ENCODE measurements at places on chromosomes 5 and 9. TPM values are rescaled to one million over a fixed set of nuclear protein-coding genes. Genes with fewer than 3 reads are reported as not detected.

The ZFP2 gene
- 1.3 TPM for total RNA-seq

The CDH9 gene
- total RNA-seq: not detected

The GOLM1 gene
- total RNA-seq: 15.4 TPM

The PFDN1 gene
- 49.8 TPM for total RNA-seq

The SV2C gene
- not detected for total RNA-seq

The CMYA5 gene
- total RNA-seq: 2.6 TPM

The GDF9 gene
- not detected for total RNA-seq

The PITX1 gene
- 0.13 TPM for total RNA-seq

The ZNF483 gene
- total RNA-seq: 2.2 TPM

The ACTBL2 gene
- total RNA-seq: not detected

The TAS2R1 gene
- not detected for total RNA-seq

The UNC5A gene
- total RNA-seq: 0.29 TPM

The FCN2 gene
- 1.2 TPM for total RNA-seq

The ZNF300 gene
- total RNA-seq: 2.4 TPM

The DIRAS2 gene
- not detected for total RNA-seq

The CORO2A gene
- total RNA-seq: 2.5 TPM

The MFAP3 gene
- total RNA-seq: 34.0 TPM

The OR1J2 gene
- not detected for total RNA-seq

The CCT5 gene
- total RNA-seq: 202 TPM

The PCDHB13 gene
- 2.8 TPM for total RNA-seq

The TEX48 gene
- total RNA-seq: not detected

The PCDHGA4 gene
- 4.7 TPM for total RNA-seq

The GABRA1 gene
- not detected for total RNA-seq

The OMD gene
- total RNA-seq: 2.6 TPM

The ACOT12 gene
- not detected for total RNA-seq

The PCDHGB2 gene
- 3.1 TPM for total RNA-seq

The FYB1 gene
- 27.8 TPM for total RNA-seq

The SLC34A1 gene
- total RNA-seq: not detected

The SPINK4 gene
- total RNA-seq: not detected

The NUTM2G gene
- not detected for total RNA-seq

The PKD2L2 gene
- total RNA-seq: not detected

The NAIP gene
- total RNA-seq: 51.4 TPM

The MARCOL gene
- total RNA-seq: not detected

The GALT gene
- 21.3 TPM for total RNA-seq

The FAM200C gene
- 1.9 TPM for total RNA-seq

The STKLD1 gene
- total RNA-seq: not detected

The AGXT2 gene
- total RNA-seq: not detected

The TNIP1 gene
- 285 TPM for total RNA-seq

The CARTPT gene
- not detected for total RNA-seq

The INSYN2B gene
- total RNA-seq: 0.84 TPM

The MRNIP gene
- total RNA-seq: 17.3 TPM

The PDE6A gene
- not detected for total RNA-seq

The IFNK gene
- not detected for total RNA-seq

The IRGM gene
- total RNA-seq: 0.19 TPM

The GM2A gene
- total RNA-seq: 38.7 TPM

The FAM221B gene
- total RNA-seq: not detected

The WDR38 gene
- total RNA-seq: not detected

The LCN9 gene
- not detected for total RNA-seq

The ANKRD55 gene
- not detected for total RNA-seq

The SPATA31A3 gene
- not detected for total RNA-seq

The TEK gene
- 16.3 TPM for total RNA-seq

The FOXD4 gene
- 0.32 TPM for total RNA-seq

The KCNN2 gene
- not detected for total RNA-seq

The AGTPBP1 gene
- 26.8 TPM for total RNA-seq
